CD4-positive, alpha-beta T cell treated with Interleukin-21 for 1 hour (primary cell): ENCODE measurements at places on chromosomes 2 and 18.

- no peak for DNase-seq
Observed at GRCh38 chr2:235291461-235291860, 202.4 kb upstream of the AGAP1 start.

DNA sequence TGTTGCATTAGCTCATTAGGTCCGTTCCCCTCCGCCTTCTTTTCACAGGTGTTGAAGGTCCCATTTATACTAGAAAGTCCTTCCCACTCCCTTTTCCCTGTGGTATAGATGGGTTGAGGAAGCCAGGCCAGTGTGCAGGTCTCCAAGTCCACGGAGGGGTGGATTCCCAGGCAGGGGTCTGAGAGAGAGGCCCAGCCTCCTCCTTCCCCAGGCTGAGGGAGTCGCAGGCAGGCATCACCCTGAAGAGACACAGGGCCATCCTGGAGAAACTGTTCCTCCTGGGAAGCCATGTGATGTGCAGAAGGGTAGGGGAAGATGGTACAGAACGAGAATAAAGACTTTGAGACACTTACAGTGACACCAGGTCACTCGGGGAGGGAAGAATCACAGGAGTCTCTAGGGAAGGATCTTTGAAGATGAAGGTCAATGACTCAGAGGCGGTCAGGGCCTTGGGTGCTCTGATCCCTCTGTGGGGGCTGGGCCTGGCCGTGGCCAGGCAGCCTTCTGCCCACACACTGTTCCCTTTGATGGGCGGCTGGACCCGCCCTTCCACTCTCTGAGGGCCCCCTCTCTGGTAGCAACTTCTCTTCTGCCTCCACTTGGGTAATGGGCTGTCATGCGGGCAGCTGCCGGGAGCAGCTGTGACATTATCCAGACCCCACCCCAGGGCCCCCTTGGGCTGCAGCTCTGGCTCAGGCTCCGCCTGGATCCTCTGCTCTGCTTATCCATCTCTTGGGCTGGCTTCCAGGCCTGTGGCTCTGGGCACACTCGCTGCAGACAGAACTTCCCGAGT, 45.1 kb downstream of the RHOB start:
- no peak for DNase-seq

GRCh38 chr2:131011486-131011885, 81.8 kb downstream of the FAM168B start:
- no peak for DNase-seq

DNA sequence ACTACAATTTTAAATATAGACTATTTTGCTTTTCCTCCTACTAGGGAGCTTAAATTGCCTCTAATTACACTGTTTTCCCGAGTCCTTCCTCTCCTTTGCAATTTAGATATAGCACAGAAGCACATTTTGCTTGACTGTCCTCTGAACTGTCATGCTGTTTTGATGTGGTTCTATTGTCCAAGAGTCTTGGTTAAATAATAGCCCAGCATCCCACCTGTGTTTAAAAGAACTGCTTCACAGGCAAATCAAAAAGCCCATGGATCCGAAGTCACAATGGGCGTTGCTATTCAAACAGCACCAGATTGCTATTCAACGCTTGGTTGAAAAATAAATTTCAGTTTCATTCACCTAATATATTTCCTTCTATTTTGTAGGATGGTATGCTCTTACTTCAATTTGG, 22.3 kb upstream of the ACTR3 start:
- no peak for DNase-seq

DNA sequence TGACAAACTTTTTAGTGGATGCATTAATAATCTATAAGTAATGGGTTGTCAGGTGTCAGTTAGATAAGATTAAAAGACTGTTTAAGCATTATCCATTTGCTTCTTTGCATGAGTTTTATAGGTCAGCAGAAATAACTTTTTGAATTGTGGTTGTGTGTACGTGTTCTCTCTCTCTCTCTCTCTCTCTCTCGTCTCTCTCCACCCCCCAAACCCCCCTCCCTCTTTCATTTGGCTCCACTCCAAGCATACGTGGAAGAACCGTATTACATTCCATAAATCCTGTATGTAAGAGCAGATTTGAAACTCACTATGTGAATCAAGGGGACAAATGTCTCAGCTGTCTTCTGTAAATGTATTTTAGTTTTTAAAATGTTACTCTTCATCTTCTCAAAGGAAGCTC, 120.2 kb downstream of the MEIS1 start:
- DNase-seq = no peak

DNA sequence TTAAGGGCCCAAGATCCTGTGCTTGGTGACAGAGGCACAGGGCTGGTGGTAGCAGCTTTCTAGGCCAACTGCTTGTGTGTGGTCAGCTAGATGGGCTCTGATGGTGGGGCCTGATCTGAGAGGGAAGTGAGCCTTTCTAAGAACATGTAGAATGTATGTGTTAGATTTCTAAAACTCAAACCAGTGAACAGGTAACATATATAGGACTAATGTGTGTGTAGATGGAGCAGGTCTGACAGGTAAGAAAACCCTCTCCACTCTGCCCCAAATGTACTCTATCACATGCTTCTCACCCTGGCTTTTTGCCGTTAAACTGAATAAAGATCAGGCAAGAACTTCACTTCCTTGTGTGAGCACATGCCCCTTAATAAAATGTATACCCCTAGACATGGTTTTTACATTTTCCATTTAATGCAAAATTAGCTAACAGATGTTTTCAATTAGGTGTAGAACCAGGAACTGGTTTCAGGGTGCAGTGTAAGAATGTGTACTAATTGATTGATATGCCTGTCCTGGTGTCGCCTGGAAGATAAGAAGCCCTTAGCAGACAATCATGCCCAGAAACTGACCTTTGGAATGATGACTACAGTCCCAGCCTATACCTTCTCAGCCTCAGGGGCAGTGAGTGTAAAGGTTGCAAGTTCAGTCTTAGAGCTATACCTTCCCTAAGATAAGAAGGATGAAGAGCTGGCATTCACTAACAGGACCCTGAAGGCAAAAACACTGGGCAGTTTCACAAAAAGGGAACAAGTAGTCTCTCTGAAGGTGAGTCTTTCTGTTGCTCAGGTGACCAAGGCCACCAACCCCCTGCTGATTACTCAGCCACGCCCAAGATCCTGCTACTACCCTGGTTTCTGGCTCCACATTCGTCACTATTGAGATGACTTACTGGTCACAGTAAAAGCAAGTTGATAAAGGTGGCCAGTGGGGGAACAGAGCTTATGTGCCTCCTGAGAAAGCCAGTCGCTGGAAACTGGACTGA, 71.2 kb downstream of the SPATS2L start:
- no peak for DNase-seq

GRCh38 chr2:138897274-138897673, 117.1 kb upstream of the NXPH2 start:
- DNase-seq = no peak

DNA sequence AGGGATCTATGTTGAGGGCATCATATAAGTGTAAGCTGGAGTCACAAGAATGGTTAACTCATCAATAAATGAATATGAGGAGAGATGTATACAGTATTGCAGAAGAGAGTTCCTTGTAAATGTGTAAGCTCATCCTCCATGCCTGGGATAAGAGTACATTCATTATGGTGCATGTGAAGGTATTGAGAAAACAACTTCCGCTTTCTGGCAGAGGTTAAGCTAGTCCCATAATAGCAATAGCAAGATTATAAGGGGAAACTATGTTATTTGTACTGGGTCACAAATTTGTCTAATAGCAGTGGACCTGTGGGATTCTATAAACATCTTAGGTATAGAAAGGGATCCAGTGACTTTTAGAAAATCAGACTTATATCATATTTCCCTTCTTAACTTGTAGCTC, 44.1 kb downstream of the SCN2A start:
- DNase-seq = no peak

GRCh38 chr2:43175876-43176275, 50.5 kb downstream of the ZFP36L2 start:
- peak; percentile 40 for DNase-seq

GRCh38 chr18:8910843-8911242, 191.7 kb upstream of the NDUFV2 start:
- no peak for DNase-seq

DNA sequence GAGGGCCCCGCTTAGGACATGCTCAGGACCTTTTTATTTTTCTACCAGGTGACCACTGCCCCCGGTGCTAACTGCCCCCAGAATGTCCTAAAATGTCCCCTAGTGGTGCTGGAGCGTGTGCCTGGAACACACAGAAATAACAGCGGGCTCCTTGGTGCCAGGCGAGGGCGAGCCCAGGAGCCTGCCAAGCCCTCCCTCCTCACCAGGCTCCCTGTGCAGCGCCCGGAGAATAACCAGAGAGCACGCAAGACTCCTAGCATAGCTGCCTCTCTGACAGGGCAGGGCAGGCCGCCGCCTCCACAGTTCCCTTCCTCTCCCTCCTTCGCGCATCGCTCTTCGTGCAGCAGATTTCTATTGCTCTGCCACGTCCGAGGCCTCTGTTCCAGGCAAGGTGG, 84.3 kb upstream of the ZNF516 start:
- no peak for DNase-seq

GRCh38 chr2:47196046-47196445, 40.9 kb upstream of the STPG4 start:
- DNase-seq = no peak

- no peak for DNase-seq
Observed at GRCh38 chr2:118097657-118098056, 9.4 kb downstream of the INSIG2 start.

DNA sequence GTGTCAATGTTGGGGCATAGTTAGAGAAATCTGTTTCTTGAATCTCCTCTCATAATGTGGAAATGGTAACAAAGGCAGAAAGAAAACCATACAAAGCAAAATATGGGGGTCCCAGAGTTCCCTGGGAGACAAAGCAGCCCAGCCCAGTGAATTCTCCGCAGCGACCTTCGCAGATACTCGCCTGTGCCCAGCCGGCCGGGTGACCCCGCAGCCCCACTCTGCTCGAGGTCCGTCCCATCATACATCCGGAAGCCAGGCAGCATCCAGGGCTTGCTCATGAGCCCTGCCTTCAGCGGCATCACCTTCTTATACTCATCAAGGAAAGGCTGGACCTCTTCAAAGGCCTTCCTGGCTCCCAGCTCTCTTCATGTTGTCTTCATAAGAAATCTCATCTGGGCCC, 774.8 kb upstream of the ID2 start:
- DNase-seq = no peak

DNA sequence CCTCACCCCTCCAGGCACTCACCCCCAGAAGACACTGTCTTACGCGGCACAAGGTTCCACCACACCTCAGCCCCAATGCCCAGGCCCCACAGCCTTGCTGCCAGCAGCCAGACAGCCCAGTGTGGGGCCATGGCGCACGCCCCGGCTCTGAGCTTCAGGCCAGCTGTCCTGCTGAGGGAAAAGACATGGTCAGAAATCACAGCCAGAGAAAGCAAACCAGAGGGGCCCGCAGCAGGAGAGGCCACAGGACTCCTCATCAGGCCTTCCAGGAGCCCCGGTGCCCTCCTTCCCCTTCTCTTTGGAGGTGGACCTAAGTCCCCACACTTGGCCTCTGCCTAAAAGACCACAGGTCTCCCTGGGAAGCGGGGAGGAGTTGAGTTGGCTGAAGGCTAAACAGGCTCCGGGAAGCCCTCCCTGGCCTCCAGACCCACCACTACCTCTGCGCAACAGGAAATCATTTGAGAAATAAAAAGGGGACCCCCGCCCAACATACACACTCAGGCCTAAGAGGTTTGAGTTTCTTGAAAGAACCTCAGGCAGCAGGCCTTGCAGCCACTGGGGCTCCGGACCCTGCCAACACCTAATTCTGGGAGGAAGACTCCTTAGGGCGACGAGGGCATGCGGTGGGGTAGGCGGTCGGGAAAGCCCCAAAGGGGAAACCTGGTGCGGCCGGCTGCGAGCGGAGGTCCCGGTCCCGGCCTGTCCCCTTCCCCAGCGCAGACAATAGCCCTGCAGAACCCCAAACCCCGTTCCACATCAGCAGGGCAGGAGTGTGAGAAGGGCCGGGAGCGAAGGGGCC, 1.9 kb downstream of the SEMA4C start:
- DNase-seq = peak; percentile 53

DNA sequence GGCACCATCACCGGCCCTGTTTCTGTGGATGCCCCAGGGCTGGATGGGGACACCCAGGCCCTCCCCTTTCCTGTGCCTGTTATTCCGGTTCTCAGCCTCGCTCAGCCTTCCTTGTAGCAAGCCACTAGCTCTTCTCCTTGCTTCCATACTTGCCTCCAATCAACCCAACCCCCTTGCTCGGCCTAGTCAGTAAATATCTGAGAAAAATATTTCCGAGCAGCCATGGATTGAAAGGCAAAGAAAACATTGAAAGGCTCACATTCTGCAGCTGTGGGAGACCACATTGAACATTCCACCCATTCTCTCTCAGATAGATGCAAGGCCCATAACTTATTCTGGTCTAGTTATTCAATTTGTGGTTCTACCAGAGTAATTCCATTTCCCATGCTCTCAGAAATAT, 114.9 kb downstream of the SPP2 start:
- DNase-seq = no peak

- DNase-seq = no peak
Observed at GRCh38 chr2:38524580-38524979, 78.1 kb downstream of the HNRNPLL start.

DNA sequence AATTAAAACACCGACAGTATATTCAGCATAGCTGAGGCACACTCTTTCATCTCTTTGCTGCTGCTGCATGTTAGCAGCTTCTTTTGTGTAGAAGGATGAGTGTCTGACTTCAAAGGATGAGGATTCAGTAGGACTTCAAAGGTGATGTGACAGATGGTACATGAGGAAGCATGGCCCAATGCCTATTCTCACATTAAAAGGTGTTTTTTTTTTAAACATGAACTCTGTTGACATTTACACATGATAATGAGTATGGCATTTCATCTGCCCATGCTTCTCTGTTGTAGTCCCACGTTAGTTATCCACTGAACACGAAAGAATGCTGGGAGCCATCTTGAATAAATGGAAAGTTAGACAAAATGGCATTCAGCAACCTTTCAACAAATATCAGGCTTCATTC, 1950.8 kb upstream of the PIK3C3 start:
- no peak for DNase-seq

DNA sequence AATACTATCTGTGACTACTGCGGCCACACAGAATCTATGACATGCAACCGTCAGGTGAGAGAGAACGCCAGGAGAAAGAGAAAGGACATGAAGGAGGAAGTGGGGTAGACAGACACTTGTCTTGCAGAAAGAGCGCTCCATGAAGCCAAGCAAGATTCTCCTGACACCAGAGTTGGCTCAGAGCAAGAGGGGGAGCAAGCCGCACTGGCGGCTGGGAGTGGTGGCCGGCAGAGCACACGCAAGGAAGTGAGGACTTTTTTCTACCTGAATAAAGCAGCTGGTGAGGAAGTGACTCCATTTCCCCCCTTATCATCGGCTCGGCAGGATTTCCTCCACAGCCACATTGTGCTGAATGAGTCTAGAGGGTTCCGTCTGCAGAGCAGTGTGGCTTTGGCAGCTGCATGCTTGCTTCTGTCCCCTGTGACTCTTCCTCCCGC, 181.6 kb downstream of the BCL2 start:
- DNase-seq = peak; percentile 65

- DNase-seq = no peak
Observed at GRCh38 chr2:164898475-164898874, 56.9 kb downstream of the SLC38A11 start.

GRCh38 chr2:5392658-5393057, 299.5 kb upstream of the SOX11 start:
- DNase-seq = no peak
